ENCODE measurements at places on chromosomes 7 and 10. TPM values are rescaled to one million over a fixed set of nuclear protein-coding genes. Genes with fewer than 3 reads are reported as not detected.

- H3K36me3 ChIP-seq, result no peaks in the 10 kb centered on the region
- peak overlapping the region; percentile 97 for H3K4me3 ChIP-seq
- no peaks in the 10 kb centered on the region for H3K27me3 ChIP-seq
- H3K27ac ChIP-seq, result peak overlapping the region; percentile 89
- DNase-seq, result peak; percentile 83
These were observed 19.1 kb downstream of the MXI1 start for GRCh38 chr10:110226543-110226925.

- no peak for DNase-seq
- peaks cover 37% of the 10 kb centered on the region for H3K36me3 ChIP-seq
- no peak overlapping the region for H3K4me3 ChIP-seq
These were observed 64.9 kb upstream of the ASAH2 start for GRCh38 chr10:50316174-50316573.

The VAX1 gene
- polyA plus RNA-seq, result not detected

The GPC2 gene
- 0.23 TPM for polyA plus RNA-seq
